ENCODE measurements at places on chromosomes 3 and 15.

- DNase-seq = peak; percentile 49
Measured at GRCh38 chr15:74635228-74635627, 19.6 kb downstream of the CLK3 start.

GRCh38 chr3:37535526-37536432, 325.9 kb upstream of the CTDSPL start:
- DNase-seq = no peak

- no peak for DNase-seq
Measured at GRCh38 chr3:10470120-10471053, 35.0 kb downstream of the ATP2B2 start.

GRCh38 chr15:101556273-101556672, 66.8 kb upstream of the PCSK6 start:
- DNase-seq = no peak

- DNase-seq = no peak
Measured at GRCh38 chr3:63294332-63294731, 16.2 kb downstream of the SYNPR start.

DNA sequence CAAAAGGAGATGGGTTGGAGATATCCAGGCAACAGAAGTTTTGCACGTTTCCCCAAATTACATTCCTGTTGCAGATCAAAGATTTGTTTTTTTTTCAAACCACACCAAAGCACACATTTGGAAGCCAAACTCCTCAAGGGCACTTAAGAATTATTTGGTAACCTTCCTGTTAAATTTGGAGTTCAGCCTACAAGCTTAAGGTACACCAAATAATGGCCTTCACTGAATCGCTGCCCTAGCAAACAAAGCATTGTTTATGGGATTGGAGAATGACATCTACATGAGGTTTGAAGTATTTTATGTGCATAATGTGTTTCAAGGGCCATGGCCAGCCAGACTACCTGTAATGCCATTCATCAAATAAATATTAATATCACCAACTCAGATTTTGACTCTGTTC, 357.9 kb downstream of the RORA start:
- no peak for DNase-seq
